Left lung (tissue), 14 donors: ENCODE measurements at places on chromosomes 6 and 20. TPM values are rescaled to one million over a fixed set of nuclear protein-coding genes. Genes with fewer than 3 reads are reported as not detected.

The RRAGD gene
- polyA plus RNA-seq, result 2.4 TPM

The PSORS1C2 gene
- polyA plus RNA-seq, result 0.17 TPM

The DNAH8 gene
- polyA plus RNA-seq, result 0.34 TPM

The ENPP3 gene
- polyA plus RNA-seq, result 0.92 TPM

The TRPC4AP gene
- polyA plus RNA-seq, result 66.6 TPM

The THBD gene
- 44.2 TPM for polyA plus RNA-seq

The RBM24 gene
- polyA plus RNA-seq, result 4.7 TPM

The GTSF1L gene
- polyA plus RNA-seq, result not detected

The TMEM244 gene
- not detected for polyA plus RNA-seq

The SOBP gene
- polyA plus RNA-seq, result 7.0 TPM

The CFB gene
- 6.9 TPM for polyA plus RNA-seq

The BMP7 gene
- polyA plus RNA-seq, result 15.8 TPM

The PKIB gene
- polyA plus RNA-seq, result 2.7 TPM

The EEF1A2 gene
- 0.61 TPM for polyA plus RNA-seq

The HLA-DQA1 gene
- 3.8 TPM for polyA plus RNA-seq

The PPP1R3G gene
- polyA plus RNA-seq, result 1.0 TPM

The CDH26 gene
- 1.6 TPM for polyA plus RNA-seq

The TMEM74B gene
- polyA plus RNA-seq, result 13.5 TPM

The SNX5 gene
- polyA plus RNA-seq, result 241 TPM

The STMND1 gene
- polyA plus RNA-seq, result 4.8 TPM

The ELOVL2 gene
- polyA plus RNA-seq, result 4.1 TPM

The HMGCLL1 gene
- 13.9 TPM for polyA plus RNA-seq

The COL12A1 gene
- 23.2 TPM for polyA plus RNA-seq

The PRSS35 gene
- polyA plus RNA-seq, result 73.4 TPM

The CLPSL1 gene
- polyA plus RNA-seq, result not detected

The ZBP1 gene
- polyA plus RNA-seq, result 0.15 TPM

The AVP gene
- not detected for polyA plus RNA-seq

The NUDT3 gene
- polyA plus RNA-seq, result 12.5 TPM

The NRSN1 gene
- polyA plus RNA-seq, result 0.44 TPM

The MLN gene
- polyA plus RNA-seq, result 0.28 TPM

The KCNQ2 gene
- 19.1 TPM for polyA plus RNA-seq

The TBC1D7 gene
- 38.8 TPM for polyA plus RNA-seq

The DDAH2 gene
- polyA plus RNA-seq, result 198 TPM

The FILIP1 gene
- 45.2 TPM for polyA plus RNA-seq

The ZNF831 gene
- 0.17 TPM for polyA plus RNA-seq

The GSTA5 gene
- polyA plus RNA-seq, result not detected

The KAT14 gene
- polyA plus RNA-seq, result 24.0 TPM

The SLC17A3 gene
- not detected for polyA plus RNA-seq

The PCK1 gene
- 0.11 TPM for polyA plus RNA-seq

The PAX1 gene
- not detected for polyA plus RNA-seq

The SCRT2 gene
- polyA plus RNA-seq, result not detected

The C6orf15 gene
- polyA plus RNA-seq, result not detected

The LY6G6C gene
- 0.57 TPM for polyA plus RNA-seq

The BRD2 gene
- 307 TPM for polyA plus RNA-seq

The TAF11 gene
- polyA plus RNA-seq, result 47.5 TPM

The ECT2L gene
- polyA plus RNA-seq, result 0.93 TPM

The XKR7 gene
- 0.07 TPM for polyA plus RNA-seq

The OPRM1 gene
- not detected for polyA plus RNA-seq

The AHCY gene
- polyA plus RNA-seq, result 105 TPM

The VSX1 gene
- not detected for polyA plus RNA-seq

The TNFRSF6B gene
- polyA plus RNA-seq, result 2.2 TPM

The MTFR2 gene
- polyA plus RNA-seq, result 2.4 TPM

The TRDN gene
- not detected for polyA plus RNA-seq

The FKBP1C gene
- 3.1 TPM for polyA plus RNA-seq

The CFAP61 gene
- polyA plus RNA-seq, result 3.1 TPM
